Psoas muscle (tissue), 8 donors: ENCODE measurements at places on chromosomes 7 and 10. TPM values are rescaled to one million over a fixed set of nuclear protein-coding genes. Genes with fewer than 3 reads are reported as not detected.

LEP gene
- polyA plus RNA-seq: 0.12 TPM

PNLIPRP1 gene
- 0.38 TPM for polyA plus RNA-seq

OPALIN gene
- polyA plus RNA-seq: not detected

ZNF32 gene
- polyA plus RNA-seq: 145 TPM

GBX1 gene
- polyA plus RNA-seq: 0.07 TPM

COL13A1 gene
- 0.35 TPM for polyA plus RNA-seq

TEX36 gene
- not detected for polyA plus RNA-seq

GSTO2 gene
- polyA plus RNA-seq: 0.23 TPM

TCERG1L gene
- 0.01 TPM for polyA plus RNA-seq

COBL gene
- polyA plus RNA-seq: 122 TPM

CALHM1 gene
- polyA plus RNA-seq: not detected

SPRN gene
- polyA plus RNA-seq: 0.08 TPM

PPP1R9A gene
- 1.1 TPM for polyA plus RNA-seq

FZD1 gene
- 2.2 TPM for polyA plus RNA-seq

WNT8B gene
- polyA plus RNA-seq: not detected

IRF5 gene
- polyA plus RNA-seq: 0.78 TPM

CHRM2 gene
- polyA plus RNA-seq: not detected

MAGI2 gene
- polyA plus RNA-seq: 0.53 TPM

MRPS33 gene
- 131 TPM for polyA plus RNA-seq

VGF gene
- 4.3 TPM for polyA plus RNA-seq
